ENCODE measurements at places on chromosomes 7 and 10.

- DNase-seq = no peak
Measured at GRCh38 chr7:125424721-125425120, 495.1 kb upstream of the POT1 start.

DNA sequence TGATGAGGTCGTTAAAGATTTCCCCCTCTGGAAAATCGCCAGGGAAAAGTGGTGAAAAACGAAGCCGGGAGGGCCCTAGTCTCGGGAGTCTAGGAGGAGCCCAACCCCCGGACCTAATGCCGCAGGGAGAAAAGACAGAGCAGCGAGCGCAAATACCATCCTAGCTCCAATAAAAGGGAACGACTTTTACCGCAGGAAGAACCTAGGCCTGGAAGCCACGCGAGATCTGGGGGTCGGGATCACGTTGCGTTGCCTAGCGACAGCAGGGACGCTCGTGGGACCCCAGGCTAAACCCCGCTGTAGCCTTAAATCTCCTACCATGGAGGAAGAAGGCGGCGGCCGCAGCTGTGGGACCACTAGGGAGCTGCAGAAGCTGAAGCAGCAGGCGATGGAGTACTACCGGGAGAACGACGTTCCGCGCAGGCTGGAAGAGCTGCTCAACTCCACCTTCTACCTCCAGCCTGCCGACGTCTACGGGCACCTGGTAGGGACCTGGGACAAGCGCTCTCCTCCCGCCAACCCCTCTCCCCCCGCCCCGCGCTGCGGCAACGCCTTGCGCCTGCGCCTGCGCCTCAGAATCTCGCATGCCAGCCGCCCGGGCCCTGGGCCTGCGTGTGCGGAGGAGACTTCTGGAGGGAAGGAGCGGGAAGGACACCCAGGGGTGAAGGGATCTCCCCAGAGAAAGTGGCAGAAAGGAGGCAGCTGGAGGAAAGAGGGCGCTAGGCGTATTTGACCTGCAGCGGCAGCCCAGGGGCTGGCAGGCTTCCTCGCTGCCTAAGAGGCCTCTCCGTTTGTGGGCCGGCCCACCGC, at the start of gene ENO4:
Gene ENO4, plus strand, starts transcription at position 252 of the 810 bp plus-strand sequence. Its CDS starts 68 bp downstream, at position 320.
- peak; percentile 94 for DNase-seq

GRCh38 chr7:69654381-69654780, 56.1 kb downstream of the AUTS2 start:
- no peak for DNase-seq

DNA sequence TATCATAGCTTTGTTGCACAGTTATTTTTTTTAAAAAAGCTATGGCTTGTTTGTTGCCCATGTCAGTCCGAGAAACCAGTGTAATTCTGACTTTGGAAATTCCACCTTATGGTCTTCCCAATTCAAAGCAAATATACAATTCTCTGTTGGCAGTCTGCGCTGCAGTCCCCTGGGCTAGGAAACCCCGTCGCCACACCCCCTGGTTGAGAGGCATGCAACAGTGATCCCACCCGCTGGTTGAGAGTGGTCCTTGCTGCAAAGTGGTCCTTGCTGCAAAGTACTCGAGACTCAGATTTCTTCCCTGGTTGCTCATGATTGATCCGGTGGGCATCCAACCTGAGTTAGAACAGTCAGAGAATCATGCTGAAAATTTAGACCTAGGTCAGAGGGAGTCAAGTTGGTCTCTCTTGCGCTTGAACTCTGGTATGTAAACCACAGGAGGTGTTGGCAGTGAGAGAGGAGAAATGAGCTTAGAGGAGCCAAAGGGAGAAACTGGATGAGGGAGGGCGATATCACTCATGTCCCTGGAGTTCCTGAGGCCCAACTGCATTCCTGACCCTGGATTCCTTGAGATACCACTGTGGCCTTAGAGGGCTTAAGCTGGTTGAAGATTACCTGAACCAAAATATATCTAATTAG, 45.0 kb upstream of the STK17A start:
- DNase-seq = peak; percentile 70

DNA sequence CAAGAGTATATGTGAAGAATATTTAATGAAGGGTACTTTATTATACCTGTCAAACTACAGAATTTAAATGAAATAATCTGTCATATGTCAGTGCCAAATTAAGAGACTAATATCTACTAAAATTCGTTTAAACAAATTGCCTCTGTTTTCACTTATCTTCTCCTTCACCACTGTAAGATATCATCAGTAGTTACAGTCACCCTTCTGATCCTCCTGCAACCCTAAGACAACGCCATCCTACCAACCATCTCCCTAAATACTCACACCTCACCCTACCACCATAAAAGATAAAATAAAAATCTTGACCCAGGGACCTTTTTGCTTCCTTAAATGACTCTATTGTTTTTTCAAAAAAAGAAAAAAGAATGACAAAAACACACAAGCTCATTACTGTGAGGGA, 20.8 kb downstream of the EZH2 start:
- DNase-seq = no peak

- peak; percentile 56 for DNase-seq
Measured at GRCh38 chr7:12062062-12062461, 149.0 kb upstream of the TMEM106B start.

DNA sequence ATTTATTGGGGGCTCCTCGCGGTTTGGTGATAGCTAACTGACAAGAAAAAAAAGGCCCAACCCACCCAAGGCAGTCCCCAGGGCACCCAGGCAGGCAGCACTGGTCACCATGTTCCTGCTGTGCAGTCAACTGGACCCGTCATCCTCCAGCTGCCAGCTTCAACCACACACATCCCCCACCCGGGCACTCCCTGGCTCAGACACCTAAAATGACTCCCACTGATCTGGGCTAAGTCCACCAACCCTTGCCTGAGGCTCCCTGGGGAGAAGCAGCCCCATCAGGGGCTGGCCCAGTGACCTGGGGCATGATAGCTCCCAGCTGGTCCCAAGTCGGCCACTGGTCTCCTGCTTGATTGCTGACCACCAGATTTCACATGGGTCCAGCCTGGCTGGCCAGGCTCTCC, 161.8 kb downstream of the NRF1 start:
- no peak for DNase-seq

GRCh38 chr7:35374858-35375257, 121.0 kb upstream of the TBX20 start:
- no peak for DNase-seq

- no peak for DNase-seq
Measured at GRCh38 chr7:2928613-2929311, 84.7 kb upstream of the GNA12 start.

DNA sequence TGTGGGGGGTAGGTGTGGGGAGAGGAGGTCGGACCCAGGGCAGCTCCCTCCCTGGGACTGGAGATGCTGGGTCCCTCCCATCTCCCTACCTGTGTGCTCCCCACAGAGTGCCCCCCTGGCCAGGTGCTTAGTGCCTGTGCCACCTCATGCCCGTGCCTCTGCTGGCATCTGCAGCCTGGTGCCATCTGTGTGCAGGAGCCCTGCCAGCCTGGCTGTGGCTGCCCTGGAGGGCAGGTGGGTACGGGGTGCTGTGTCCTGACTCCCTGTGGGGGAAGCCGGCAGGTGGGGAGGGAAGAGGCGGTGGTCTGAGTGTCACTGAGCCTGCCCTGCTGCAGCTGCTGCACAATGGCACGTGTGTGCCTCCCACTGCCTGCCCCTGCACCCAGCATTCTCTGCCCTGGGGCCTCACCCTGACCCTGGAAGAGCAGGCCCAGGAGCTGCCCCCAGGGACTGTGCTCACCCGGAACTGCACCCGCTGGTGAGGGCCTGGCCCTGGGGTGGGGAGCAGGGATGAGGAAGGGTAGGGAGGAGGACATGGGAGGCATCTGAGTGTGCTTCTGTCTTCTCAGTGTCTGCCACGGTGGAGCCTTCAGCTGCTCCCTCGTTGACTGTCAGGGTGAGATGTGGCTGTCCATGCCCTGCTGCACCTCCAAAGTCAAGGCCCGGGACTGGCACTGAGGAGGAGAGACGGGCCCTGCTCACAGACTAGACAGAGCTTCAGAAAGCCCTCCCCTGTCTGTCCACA, 11.7 kb upstream of the ZNF862 start:
- no peak for DNase-seq

- no peak for DNase-seq
Measured at GRCh38 chr7:98162758-98163157, 48.5 kb upstream of the BHLHA15 start.

DNA sequence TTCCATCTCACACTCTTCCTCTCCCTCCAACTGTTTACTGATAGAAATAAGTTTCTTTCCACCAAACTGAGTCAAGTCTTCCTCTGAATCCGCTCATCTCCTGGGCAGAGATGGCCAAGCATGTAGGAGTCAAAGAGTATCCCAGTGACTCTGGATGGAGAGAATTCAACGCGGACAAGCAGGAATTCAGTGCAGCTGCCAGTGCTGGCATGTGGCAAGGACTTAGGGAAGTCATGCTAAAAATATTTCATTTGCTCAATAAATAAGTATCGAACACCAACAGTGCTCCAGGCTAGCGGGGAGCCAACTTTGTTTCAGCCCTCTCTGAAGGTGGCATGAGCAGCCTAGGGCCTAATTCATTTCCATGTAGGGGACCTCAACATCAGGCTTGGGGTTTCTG, 351.6 kb upstream of the ZMIZ1 start:
- no peak for DNase-seq

DNA sequence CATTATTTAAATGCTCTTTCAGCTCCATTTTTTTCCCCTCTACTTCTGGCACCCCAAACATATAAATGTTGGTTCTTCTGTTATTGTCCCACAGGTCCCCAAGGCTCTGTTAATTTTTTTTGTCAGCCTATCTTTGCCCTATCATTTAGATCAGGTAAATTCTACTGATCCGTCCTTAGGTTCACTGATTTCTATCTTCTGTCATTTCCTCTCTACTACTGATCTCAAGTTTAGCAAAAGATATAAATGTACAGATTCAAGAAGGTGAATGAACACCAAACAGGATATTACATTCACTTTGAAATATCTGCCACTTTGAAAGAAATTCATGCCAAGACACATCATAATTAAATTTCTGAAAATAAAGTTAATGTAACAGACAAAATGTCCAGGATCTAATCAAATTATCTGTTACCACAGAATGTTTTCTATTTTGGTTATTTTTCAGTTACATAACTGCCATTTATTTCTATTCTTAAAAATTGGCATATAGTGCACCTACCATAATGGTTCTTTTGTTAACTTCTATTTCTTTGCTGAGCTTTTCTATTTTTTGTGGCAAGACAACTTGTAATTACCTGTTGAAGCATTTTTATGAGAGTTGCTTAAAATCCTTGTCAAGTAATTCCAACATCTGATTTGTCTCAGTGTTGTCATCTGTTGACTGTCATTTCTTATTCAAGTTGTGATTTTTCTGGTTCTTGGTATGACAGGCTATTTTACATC, 12.1 kb upstream of the CUBN start:
- DNase-seq = no peak

DNA sequence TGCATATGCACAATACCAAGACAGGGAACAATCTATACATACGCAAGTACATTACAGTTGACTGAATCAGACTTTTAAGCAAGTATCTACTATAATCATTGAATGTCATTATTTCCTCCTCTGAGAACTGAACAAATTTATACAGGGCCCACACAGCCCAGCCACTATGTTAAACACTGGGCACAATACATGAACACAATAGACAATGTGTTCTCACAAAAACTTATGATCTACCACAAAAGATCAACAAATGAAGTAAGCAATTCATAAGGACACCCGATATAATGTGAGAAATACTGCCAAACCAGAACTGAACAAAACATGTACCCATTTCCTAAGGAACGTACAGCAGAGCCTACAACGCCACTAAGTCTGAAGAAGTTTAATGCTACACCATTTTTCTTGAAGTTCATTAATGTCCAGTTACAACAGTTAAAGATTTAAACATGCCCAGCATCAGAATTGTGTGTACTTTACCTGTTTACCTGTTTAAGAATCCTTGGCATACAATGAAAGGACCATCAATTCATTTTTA, 31.5 kb downstream of the SHTN1 start:
- no peak for DNase-seq

GRCh38 chr10:49081547-49082275, 33.6 kb downstream of the VSTM4 start:
- no peak for DNase-seq

DNA sequence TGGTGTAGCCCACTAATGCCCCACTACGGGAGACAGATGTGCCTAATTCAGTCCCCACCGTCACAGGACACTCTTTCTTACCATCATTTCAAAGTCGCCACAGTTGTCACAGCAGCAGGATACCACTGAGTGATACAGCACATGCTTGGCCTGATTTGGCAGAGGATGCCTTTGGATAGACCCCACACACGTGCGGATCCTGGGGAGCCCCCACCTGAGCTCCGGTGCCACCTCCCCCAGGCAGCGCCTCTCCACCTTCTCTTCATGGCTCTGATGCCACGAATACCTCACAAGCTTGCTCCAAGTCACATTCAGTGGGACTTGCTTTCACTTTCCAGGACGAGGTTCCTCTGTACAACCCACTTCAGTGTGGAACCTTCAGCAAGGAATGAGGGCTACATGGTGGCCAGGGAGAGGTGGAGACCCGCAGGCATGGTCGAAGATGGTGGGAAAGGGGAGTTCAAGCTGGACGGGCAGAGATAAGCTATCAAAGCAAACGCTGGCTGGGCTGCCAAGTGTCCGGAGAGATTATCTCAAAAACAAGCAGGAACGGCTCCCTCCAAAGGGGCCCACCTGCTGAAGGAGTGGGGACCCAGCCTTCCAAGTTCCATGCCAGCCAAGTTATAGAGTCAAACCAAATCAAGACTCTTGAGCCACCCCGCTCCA, 107.4 kb downstream of the ZRANB1 start:
- DNase-seq = no peak

- DNase-seq = peak; percentile 41
Measured at GRCh38 chr10:86795353-86795752, 38.9 kb downstream of the BMPR1A start.

GRCh38 chr7:21965291-21965690, 19.6 kb upstream of the CDCA7L start:
- DNase-seq = no peak

GRCh38 chr7:4849390-4849789, 12.4 kb downstream of the PAPOLB start:
- DNase-seq = peak; percentile 57

- DNase-seq = no peak
Measured at GRCh38 chr7:22013711-22014110, 68.0 kb upstream of the CDCA7L start.

DNA sequence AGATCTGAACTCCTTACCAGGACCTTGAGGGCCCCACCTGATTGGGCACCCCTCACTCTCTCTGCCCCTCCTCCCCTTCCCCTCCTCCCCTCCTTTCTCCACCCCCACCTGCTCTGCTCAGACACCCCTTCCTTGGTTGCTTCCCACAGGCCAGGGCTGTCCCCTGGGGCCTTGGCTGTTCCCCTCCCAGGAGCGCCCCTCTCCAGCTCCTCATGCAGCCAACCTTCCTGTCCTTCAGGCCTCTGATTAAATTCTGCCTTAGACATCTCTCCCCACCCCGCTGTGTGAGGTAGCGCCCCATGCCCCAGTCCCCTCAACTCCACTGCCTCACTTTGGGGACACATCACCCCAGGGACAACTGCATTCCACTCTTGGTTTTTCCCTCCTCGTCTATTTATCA, 32.4 kb downstream of the HTRA1 start:
- no peak for DNase-seq
